ENCODE measurements at places on chromosomes 7 and 10. TPM values are rescaled to one million over a fixed set of nuclear protein-coding genes. Genes with fewer than 3 reads are reported as not detected.
A peak's percentile ranks its signal among the peaks of the same experiment; 100 is the strongest.

GRCh38 chr7:72493850-72494661, 81.9 kb upstream of the CALN1 start:
- DNase-seq = peak; percentile 24

DNA sequence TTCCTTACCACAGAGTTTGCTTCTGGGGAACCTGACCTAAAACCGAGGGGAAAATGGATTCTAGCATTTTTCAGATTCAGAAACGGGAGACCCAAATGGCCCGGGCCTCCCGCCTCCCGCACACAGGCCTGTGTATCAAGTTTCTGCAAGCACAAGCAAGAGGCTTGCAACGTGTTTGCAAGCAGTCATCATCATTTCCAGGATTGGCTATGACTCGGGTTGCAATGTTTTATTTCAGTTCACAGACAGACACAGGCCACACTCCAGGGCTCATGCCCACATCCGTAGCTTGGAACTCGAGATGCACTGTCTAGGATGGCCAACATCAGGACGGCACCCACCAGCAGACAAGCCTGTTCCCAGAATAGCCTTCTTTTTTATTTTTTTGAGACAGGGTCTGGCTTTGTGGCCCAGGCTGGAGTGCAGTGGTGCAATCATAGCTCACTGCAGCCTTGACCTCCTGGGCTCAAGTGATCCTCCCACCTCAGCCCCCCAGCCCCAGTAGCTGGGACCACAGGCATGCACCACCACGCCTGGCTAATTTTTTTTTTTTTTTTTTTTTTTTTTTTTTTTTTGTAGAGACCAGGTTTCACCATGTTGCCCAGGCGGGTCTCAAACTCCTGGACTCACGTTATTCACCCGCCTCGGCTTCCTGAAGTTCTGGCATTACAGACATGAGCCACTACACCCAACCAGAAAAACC, 68.1 kb upstream of the FOXK1 start:
- DNase-seq = no peak

DNA sequence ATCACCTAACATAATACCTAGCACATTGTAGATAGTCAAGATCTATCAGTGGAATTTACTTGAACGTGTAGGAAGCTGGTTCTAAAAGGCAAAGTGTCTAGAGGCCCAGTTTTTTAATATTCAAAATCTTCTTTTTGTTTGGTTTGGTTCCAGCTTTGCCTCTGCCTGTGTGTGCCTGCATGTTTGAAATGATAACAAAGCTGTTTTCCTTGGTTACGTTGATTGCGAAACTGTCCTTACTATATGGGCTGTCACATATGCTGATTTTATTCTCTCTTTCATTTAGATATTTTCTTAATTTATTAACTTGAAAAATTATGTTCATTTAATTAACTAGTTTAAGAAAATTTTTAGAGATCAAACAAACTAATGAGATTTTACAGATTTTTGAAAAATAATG, 237.3 kb downstream of the SEMA3A start:
- DNase-seq = no peak

- no peak for DNase-seq
These were observed 1.0 kb downstream of the INMT start for GRCh38 chr7:30752979-30753378.

- DNase-seq = no peak
These were observed 6.0 kb upstream of the CFAP46 start for GRCh38 chr10:132948351-132948750.

- DNase-seq = no peak
These were observed 145.8 kb downstream of the CDH23 start for GRCh38 chr10:71542478-71542877.

GRCh38 chr7:136049818-136050461, 72.8 kb upstream of the MTPN start:
- no peak for DNase-seq

- no peak for DNase-seq
These were observed 54.2 kb upstream of the CDCA7L start for GRCh38 chr7:21999896-22000295.

- no peak for DNase-seq
These were observed 564.3 kb downstream of the GATA3 start for GRCh38 chr10:8618834-8619233.

- DNase-seq = no peak
These were observed 154.7 kb downstream of the MGMT start for GRCh38 chr10:129621693-129622092.

- no peak for DNase-seq
These were observed 413 bp downstream of the BUD31 start for GRCh38 chr7:99409192-99409572.

DNA sequence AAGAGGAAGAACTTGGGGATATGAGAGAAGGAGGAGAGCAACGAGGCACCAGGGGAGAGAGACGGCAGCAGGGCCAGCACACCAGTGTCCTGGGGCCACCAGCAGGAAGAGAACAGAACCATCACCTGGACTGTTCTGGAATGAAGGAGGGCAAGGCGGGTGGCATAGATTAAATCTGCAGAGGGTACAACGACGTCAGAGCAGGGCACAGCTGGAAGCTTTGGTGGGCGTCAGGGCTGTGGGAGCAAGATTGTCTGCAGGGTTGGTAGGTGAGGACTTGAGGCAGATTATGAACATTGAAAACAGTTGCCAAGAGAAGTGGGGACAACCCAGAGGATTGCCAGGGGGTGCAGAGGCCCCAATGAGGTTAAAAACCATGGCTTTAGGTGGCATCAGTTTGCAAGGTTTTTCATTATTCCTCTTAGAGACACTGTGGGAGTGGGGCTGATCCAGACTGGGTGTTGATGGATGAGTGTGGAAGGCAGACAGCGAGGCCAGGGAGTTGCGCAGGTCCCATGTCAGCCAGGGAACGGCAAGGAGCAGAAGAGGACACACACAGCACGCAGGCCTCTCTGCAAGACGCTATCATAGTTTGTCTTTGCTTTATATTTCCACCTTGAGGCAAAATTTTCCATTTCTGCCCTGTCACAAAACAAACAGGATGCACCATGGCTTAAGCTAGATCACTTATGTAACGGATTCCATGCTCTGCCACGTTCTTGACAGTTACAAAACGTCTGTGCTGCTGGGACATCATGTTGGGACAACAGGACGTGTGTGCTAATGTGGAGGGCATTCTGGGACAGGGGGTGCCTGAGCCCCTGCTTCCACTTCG, 52.5 kb upstream of the LEP start:
- DNase-seq = peak; percentile 30

DNA sequence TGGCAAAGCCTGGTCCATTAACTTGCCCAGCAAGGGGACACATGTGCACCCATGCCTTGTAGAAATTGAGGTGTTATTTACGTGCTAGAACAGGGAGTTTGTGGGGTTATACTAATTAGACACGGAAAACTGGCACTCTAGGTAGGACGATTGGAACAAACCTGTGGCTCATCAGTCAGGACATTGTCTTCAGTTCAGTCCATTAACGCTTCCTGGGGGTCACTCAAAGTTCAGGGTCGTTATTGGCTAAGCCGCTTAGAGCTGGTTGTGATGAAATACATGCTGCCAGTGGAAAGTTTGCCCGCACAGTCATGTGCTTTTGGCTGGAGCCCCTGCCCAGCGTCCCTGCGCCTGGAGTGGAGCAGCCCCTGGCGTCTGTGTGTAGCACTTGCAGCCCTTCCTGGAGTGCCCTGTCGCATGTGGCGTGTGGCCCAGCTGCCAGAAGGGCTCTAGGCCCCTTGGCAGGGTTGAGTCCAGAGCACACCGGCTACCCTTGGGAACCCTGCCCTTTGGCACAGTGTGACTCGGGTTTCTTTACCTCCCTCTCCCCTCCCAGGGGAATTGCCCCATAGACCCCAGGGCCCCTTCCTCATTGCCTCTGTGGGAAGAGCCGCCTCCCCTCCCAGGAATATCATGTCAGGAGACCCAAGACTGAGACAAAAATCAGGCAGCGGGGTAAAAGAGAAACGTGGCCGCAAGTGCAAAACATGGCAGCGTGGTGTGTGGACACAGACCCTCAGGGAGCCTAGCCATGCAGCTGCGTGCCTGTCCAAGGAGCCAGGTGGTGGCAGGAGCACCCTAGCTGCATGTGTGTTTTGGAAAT, 9.8 kb downstream of the ZNF775 start:
- DNase-seq = no peak

DNA sequence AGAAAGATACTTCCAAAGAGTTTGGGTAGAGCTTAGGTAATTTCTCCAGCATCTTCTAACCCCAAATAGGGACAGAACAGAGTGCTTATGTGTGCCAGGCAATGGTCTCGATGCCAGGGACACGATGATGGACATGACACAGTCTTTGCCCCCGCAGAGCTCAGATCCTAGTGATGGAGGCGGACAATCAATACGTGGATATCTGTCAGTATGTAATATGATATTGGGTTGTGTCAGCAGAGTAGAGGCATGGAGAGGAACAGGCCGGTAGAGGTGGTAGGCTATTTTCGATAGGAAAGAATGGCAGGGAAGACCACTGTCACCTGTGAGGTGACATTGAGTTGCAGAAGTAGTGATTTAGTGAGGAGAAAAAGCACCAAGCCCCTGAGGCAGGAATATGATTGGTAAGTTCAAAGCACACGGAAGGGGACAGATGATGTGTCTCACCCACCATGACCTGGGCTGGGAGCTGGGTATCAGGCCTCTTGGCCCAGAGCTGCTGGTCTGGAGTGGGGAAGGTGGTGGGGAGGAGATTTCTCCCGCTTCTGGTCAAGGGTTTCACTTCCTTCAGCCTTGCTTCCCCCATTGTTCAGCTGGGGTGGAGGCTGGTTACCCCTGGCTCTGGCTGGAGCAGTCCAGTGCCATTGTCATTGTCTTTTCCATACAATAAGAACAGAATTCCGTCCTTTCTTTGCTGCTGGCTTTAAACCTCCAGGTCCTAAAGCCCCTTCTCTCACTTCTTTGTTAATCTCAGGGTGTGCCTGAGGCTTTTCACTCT, 36.0 kb upstream of the SRGN start:
- DNase-seq = no peak

GRCh38 chr10:86937502-86938154, 19.8 kb downstream of the MMRN2 start:
- no peak for DNase-seq

- DNase-seq = no peak
These were observed 1249.6 kb downstream of the TYW1 start for GRCh38 chr7:68246189-68246633.

DNA sequence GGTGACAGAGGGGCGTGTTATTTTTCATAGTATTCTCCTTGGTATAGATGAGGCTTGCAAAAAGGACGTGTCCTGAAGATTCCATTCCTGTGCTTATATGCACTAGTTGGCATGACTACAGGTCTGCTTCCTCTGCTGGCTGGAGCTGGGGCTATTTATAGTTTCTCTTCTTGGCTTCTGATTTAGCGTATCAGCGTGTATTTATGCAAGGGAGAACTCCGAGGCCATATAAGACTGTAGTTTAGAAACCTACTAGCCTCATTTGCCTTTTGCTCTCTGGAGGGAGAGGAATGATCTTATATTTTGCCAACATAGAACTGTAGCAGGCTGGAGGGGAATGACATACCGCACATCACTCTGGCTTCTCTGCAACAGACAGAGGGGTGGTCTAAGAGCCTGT, 39.7 kb downstream of the CACNB2 start:
- DNase-seq = no peak

- peak; percentile 37 for DNase-seq
These were observed 6.0 kb downstream of the PARD3 start for GRCh38 chr10:34808801-34809745.

- no peak for DNase-seq
These were observed 202.9 kb downstream of the RPS24 start for GRCh38 chr10:78236416-78237015.

GRCh38 chr7:135761751-135762488, 13.3 kb upstream of the FAM180A start:
- DNase-seq = peak; percentile 80

DNA sequence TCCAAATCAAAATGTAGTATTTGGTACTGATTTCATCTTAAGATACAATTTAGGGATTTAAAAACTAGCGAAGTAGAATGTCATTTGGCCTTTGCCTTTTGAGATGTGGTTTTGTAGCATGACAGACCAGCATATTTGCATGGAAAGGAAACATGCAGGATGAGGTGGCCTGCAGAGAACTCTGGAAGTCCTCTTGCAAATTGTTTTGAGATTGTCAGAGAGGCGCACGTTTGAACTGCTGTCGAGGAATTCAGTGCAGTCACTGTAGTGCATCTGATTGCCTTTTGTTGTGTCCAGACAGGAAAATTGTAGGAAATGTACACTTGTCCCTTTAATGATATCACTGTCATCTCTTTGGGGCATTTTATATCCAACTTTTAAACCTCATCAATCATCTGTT, 136.7 kb downstream of the CELF2 start:
- DNase-seq = no peak

DNA sequence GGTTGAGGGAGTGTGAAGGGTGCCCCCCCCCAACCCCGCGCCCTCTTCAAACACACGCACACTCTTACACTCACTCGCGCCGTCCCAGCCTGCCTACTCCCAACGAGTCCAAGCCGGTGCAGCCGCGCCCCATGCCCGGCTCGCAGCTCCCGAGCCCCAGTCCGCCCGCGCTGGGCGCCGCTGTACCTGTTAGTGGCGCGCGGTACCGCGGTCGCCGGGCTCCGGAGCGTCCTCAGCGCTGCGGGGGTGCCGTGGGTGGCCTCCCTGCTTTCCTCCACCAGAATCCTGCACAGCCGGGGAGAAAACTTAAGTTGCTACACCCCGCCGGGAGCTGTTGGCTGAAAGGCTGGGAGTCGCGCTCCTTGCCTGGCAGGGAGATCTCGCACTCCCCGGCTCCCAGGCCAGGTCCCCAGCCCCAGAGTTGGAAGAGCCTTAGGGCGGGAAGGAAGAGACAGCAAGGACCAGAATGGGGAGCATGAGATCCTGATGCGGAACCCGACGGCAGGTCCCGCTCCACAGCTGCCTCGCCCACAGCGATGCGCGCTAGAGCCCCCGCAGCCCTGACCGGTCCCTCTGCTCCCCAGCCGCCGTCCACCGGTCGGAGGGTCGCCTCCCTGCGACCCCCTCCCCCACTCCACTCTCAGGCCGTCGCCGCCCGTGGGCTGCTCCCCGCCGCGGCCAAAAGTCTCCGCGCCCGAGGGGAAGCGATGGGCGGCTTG, 863 bp downstream of the ST8SIA6 start:
- no peak for DNase-seq

The TAC1 gene
- not detected for total RNA-seq

The DGKI gene
- 1.6 TPM for total RNA-seq

The NUTM2B gene
- total RNA-seq = 0.03 TPM

The NODAL gene
- not detected for total RNA-seq

The JAZF1 gene
- total RNA-seq = 36.6 TPM

The NEURL1 gene
- total RNA-seq = not detected

The RELN gene
- not detected for total RNA-seq

The MYL10 gene
- not detected for total RNA-seq

All from SJSA1 (cell line).